ENCODE measurements at places on chromosomes 6 and 20.

GRCh38 chr6:45027126-45027525 lies 301.0 kb upstream of the RUNX2 start:
- no peak for DNase-seq

DNA sequence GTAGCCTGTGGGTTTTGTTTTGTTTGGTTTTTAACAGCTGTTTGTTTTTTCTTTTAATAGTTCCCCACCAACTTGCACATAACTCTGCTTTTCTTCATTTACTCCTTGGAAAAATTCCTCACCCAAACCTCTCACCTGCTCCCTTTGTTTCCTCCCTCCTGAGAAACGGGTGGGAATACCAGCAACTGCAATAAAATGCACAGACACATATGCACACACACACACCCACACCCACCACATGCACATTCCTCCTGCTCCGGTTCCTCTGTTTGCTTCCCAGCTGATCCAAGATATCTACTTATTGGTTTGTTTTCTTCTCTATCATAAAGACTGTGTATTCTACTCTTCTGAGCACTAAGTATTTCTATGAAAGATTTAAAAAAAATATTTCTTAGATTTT lies 161.1 kb upstream of the EPHA7 start:
- no peak for DNase-seq

- peak; percentile 59 for DNase-seq
Measured at GRCh38 chr6:106334646-106335448, 9.3 kb upstream of the ATG5 start.

DNA sequence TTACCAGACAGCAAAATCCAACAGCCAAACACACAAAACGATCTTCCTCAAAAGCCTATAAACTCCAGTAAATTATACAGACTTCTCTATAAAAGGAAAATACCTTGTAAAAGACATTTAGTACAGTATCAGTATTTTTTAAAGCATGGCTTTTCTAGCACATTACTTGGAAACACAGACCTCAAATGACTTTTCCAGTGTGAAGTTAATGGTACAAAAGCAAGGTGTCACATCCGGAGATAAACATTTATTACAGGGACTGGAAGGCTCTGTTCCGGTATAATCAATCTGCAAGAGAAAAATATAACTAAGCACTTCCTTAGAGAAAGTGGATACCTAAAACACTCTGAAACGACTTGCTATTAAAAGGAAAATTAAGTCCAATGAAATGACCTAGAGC lies 17.1 kb downstream of the TMEM30A start:
- DNase-seq, result no peak

DNA sequence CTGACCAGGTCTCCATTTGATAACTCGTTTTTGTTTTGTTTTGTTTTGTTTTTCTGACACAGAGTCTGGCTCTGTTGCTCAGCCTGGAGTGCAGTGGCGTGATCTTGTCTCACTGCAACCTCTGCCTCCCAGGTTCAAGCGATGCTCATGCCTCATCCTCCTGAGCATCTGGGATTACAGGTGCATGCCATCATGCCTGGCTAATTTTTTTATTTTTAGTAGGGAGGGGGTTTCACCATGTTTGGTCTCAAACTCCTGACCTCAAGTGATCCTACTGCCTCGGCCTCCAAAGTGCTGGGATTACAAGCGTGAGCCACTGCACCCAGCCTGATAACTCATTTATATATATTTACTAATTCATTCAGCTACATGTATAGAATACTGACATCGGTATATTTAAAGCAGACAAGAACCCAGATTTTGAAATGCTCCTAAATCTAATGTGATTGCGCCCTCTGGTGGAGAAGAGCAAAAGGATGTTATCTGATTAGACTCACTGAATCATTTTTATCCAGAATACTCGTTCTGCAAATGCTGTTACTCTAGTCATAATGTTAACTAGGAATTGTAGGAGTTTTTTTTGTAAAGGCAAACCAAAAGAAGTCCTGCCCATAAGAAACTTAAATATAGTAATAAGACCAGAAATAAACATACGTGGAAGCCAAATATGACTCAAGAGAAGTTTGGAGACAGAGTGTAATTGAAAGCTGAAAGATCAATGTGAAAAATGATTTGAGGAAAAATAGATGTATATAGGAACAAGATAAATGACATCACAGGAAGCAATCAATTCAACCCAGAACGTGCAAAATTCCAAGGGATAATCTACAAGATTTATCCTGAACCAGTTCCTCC lies 5.3 kb upstream of the COL12A1 start:
- DNase-seq, result peak; percentile 66

GRCh38 chr20:10111139-10111958 lies 76.6 kb downstream of the ANKEF1 start:
- no peak for DNase-seq

DNA sequence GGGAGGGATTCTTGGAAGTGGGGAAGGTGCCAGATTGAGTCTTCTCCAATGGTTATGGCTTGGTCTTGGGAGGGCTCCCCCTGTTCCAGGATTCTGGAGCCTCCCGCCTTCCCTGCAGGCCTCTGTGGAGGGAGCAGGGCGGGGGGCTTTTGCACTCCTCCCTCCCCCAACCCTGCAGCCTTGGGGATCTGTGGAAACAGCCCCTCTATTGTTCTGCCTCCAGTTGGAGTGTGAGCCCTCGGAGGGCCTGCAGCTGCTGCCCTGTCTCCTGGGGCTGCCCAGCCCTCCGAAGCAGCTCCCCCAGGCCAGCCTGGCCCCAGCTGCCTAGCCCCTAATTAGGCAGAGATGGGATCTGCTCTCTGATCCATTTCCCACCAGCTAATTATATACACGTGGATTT lies 14.7 kb downstream of the FAM110A start:
- DNase-seq, result no peak

- no peak for DNase-seq
Measured at GRCh38 chr20:39705032-39705431, 742.9 kb downstream of the DHX35 start.

GRCh38 chr20:47272893-47273590 lies 83.5 kb downstream of the ZMYND8 start:
- peak; percentile 66 for DNase-seq

DNA sequence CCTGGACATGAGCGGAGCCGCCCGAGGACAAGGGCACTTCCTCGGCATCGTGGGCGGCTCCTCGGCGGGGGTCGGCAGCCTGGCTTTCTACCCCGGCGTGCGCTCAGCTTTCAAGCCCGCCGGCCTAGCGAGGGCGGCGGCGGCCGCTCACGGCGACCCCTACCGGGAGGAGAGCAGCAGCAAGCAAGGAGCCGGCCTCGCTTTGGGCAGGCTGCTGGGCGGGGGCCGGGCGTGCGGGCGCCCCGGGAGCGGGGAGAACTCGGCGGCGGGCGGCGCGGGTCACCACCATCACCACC lies 6.7 kb downstream of the PRDM13 start:
- DNase-seq, result peak; percentile 49

DNA sequence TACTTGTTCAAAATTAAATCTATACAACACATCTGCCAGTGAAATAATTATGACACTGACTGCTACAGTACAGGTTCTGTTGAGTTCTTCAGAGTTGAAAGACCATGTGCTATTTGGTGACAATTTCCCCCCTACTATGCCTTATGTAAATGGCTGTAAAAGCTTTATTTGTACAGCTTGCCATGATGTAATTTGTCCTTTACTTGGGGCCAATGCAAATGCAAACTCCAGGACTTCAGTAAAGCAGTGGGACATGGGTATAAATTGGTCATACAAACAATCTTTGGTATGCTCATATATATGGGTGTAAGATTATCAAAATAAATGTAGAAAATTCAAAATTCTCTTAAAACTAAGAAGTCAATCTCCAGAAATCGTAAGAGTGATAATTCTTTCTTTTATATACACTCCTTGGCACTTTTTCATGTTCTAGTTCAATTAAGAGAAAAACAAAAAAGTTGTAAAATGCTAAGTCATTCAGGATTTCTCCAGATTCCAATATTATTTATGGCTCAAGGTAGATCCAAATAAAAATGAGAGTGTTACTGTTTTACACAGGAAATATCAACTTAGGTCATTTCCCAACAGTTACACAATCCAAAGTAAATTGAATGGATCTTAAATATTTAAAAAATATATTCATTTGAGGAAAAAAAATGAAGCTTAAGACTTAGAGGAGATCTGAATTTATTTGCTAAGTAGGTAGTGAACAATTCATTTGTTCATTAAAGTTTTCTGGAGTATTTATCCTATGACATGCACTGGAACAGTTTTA lies 1310.5 kb upstream of the CITED2 start:
- DNase-seq, result no peak

DNA sequence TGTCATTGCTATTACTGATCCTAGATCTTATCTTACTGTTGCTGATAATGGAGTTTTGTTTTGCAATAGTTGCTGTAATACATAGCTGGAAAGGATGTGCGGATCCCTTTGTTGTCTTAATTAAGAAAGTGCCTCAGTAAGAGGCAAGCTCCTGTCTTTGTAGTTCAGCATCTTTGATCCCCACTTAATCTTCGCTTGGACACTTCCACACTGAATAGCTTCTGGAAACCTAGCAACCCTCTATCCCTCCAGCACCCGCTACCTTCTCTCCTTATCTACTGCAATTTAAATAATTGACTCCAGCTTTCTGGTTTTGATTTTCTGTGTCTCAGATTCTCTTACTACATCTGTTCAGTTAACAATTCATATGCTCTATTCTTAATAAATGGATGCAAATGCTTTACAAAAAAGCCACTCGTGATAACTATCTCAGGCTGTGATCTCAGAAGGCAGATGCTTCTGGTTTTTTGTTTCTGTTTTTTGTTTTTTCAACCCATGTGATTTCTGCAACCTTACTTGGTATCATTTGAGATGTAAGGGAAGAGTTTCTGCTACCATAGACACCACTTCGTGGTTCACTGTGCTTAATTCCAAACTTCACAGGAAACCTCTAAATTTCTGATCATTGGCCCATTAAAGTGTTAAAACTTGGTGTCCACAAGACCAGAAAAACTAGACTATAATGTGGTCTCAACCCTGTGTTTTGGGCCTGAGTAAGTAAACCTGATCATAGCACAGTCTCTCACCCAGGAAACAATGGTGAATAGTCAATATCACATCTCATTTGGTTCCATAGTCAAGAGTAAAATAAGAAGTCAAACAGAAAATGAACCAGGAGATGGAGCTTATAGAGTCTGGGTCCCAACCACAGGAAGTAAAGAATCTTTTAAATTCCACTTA lies 352.1 kb upstream of the SOX4 start:
- DNase-seq, result no peak

DNA sequence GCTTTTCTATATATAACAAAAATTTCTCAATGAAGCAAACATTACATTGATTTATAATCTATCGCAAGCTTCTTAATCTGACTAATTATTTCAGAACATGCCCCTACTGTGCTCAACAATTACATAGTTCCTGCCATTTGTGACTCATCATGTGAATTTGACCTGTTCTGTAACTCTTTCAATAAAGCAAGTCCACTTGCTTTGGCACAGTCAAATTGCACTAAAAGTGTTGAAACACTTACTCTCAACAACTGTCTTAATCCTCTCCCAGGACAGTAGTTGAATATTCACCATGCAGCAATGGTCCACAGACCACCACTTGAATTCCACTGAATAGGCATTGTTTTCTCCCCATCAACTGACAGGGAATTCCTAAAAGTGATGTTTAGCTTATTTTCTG lies 67.7 kb upstream of the SPTLC3 start:
- DNase-seq, result no peak

DNA sequence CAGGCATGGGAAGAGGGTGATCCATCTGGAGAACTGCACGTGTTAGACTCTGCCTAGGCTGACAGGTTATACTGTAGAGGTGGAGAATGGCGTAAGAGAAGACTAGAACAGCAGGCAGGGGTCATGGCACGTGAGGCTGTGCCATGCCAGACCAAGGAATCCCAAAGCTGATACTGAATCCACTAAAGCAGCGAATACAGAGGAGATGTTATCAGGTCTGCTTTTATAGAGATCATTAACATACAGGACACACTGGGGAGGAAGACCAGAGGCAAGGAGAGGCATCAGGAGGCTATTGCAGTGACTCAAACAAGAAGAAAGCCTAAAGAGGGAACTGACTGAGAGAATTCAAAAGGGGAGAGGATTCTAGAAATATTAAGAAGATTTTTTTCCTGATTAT lies 12.9 kb downstream of the PHACTR1 start:
- no peak for DNase-seq

- DNase-seq, result peak; percentile 74
Measured at GRCh38 chr20:19583532-19584175, 174.4 kb upstream of the RIN2 start.

DNA sequence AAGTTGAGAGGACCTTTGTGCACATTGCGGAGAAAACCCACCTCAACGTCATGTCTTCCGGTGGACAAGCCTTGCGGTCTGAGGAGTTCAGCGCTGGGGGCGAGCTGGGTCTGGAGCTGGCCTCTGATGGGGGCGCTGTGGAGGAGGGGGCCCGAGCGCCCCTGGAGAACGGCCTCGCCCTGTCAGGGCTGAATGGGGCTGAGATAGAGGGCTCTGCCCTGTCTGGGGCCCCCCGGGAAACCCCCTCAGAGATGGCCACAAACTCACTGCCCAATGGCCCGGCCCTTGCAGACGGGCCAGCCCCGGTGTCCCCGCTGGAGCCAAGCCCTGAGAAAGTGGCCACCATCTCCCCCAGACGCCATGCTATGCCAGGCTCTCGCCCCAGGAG lies 14.6 kb upstream of the SLC22A7 start:
- DNase-seq, result no peak

GRCh38 chr6:10421158-10421920 lies 6.5 kb upstream of the TFAP2A start:
- no peak for DNase-seq

- DNase-seq, result no peak
Measured at GRCh38 chr6:116004841-116005815, 55.6 kb downstream of the FRK start.

DNA sequence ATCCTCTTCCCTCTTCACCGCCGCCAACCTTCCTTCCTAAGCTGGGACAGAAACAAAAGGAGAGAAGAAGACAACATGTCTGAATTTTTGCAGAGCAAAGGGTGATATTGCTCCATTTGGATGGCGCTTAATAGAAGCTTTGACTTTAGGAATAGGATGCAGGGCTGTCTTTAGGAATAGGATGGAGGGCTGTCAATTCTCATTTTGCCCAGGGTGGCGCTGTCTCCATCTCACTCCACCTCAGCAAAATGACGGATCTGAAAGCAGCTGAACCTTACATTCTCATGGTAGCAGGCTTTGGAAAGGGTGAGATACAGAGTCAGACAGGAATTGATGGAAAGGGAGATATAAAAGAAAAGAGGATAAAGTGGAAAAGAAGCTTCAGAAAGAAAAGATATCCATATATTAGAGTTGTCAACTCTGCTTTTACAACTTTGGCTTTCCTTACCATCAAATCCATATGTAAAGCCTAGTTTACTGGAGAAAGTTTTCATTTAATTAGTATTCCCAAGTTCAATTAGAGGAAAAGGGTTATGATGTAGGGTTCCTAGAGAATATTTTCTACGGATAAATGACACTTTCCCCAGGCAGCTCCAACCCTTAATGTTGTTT lies 2.4 kb downstream of the MTCL3 start:
- DNase-seq, result peak; percentile 74

- no peak for DNase-seq
Measured at GRCh38 chr6:25320459-25320858, 41.3 kb downstream of the CARMIL1 start.

Data from activated CD8-positive, alpha-beta T cell treated with anti-CD3 and anti-CD28 coated beads for 36 hours (primary cell).